NCI-H1436 treated with DMSO at 0.1 percent for 48 hours (cell line): ENCODE measurements at places on chromosomes 5 and 9.

DNA sequence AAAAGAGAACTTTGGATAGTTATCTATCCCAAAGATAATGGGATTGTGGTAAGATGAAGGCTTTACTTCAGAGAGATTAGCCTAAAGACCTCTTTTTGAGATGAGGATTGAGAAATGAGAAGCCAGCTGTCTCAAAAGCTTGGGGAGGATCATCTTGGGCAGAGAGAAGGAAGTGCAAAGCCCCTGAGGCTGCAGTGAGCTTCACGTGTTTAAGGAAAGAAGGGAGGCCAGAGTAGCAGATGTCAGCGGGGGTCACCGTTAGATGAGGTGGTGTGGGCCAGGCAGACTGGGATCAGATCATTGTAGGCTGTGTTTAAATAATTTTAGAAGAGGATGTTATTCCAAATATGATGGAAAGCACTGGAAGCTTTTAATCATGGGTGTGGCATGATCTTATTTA lies 270.1 kb downstream of the ARHGEF28 start:
- DNase-seq: no peak

DNA sequence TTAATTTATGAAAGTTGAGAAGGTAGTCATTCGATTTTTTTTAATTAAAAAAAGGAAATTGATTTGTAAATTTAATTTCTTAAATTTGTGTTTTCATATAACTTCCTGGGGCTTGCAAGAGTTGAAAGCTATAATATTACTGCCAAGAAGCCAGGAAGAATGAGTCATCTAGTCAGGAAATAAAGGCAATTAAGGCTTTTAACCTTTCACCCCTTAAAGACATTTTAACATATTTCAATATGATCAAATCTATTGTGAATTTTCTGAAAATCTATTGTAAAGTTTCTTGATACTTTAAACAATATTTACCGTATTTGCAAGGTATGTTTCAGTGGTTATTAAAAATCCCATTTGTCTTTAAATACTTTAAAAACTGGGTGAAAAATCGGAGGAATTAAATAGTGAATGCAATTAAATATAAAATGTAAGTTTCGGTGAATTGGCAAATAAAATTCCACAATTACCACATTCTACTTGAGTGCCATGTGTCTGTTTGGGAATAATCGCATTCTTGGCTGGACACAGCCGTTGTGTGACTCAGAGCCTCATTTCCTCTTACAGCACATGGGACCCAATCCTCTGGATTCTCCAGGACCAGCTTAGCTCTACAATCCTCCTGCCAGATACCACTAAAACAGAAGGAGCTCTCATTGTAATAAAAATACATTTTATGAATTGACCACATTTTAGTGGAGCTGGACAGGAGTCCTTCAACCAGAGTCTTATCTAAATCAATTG lies 310.7 kb downstream of the HCN1 start:
- DNase-seq: no peak

DNA sequence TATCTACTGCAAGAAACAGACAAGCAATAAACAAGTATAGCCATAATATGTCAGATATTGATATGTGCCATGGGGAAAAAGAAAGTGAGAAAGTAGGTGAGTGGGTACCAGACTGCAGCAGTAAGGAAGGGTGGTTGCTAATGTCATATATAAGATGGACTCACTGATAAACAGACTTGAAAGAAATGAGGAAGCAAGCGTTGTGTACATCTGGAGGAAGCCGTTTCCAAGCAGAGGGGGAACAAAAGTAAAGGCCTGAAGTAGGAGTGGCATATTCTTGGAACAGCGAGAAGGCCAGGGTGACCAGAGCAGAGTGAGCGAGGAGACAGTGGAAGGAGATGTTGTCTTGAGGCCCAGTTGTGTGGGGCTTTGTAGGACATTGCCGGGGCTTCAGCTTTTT lies 142.2 kb upstream of the MAP3K1 start:
- DNase-seq: no peak

DNA sequence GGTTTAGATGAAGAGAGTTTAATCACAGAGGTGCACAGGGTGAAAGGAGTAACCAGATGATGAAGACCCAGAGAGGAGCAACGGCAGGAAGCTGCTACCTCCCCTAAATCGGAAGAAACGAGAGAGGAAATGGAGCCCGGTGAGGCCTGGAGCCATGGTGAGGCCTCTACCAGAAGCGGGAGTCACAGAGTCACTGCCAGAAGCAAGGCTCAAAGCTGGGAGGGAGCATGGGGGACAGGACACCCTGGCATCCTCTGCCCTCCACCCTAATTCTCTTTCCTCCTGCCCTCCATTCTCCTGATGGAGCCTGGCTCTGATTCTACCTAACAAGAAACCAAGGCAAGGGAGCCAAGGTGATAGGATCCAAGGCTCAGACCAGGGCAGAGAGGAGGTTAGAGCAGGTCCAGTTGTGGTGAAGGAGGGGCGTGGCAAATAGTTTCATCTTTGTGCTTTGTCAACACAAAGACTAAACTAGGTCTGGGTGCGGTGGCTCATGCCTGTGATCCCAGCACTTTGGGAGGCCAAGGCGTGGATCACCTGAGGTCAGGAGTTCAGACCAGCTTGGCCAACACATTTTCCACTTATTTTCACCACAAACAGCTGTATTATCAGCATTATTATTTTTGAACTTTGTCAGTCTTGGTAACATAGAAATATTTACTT lies 134.4 kb upstream of the RAI14 start:
- DNase-seq: no peak
